T-helper 2 cell treated with Interferon-gamma antibody and Interleukin-4, amounts not matched to agents 5 μg/mL and 100 μg/mL, for 36 hours (primary cell): ENCODE measurements at places on chromosomes 4 and X.

DNA sequence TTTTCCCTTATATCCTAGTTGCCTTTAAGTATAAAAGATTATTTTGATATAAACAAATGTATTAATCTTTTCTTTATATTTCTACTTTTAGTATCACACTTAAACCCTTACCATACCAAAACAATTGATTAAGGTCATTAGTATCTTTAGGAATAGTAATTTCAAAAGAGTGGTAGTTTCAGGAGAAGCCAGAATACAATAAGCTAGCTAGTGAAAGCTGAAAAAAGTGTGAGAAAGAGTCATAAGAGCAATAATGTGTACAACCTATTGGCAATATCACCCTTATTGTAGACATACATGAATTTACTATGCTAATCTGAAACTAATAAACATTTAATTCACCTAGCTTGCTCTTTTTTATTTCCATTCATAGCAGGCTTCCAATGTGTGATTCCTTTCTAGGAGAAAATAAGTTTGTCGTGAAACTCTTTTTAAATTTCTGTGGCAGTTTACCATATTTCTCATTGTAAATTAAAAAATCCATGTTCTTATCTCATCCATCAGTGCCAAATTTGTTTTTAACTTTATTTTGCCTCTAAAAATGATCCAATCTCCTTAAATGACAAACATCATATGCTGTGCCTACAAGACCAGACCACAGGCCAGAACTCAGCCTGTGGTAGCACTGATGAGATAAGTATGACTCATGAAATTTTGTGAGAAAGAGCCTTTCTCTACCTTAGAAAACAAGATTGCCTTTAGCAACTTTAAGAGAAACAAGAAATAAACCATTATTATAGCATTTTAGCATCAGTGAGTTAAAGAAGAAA is 8.1 kb downstream of the NEK1 start:
- peaks cover 35% of the 10 kb centered on the region for H3K36me3 ChIP-seq
- DNase-seq = peak; percentile 40
- H3K4me1 ChIP-seq = peaks cover 46% of the 10 kb centered on the region
- H3K4me3 ChIP-seq = peak overlapping the region; percentile 59
- peak overlapping the region; percentile 78 for H3K27ac ChIP-seq
- no peaks in the 10 kb centered on the region for H3K27me3 ChIP-seq

DNA sequence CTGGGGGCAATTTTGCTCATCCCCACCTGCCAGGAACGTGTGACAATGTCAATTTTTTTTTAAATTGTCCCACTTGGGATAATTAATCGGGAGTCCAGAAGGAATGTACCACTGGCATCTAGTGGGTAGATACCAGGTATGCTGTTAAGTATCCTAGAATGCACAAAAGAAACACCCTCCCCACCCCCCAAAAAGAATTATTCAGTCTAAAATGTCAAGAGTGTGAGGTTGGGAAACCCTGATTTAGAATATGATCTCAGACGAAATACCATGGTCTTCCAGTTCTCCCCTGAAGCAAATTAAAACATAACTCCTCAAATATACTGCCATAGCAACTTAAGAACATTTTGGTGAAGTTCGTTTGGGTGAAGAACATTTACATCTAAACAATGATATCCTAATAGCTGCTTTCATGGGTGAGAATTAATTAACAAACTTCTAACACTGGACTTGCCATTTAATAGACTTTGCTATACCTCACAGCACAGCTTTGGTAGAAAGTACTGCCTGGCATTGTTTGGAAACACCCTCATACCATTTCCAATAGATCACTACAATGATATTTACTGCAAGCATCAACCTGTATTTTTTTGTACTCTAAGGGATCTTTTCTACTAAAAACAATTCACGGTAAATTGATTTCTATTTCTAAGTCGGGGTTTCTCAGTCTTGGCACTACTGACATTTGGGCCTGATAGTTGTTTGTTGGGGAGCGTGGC is 36.5 kb downstream of the SH3RF1 start:
- H3K27ac ChIP-seq = no peak overlapping the region
- no peaks in the 10 kb centered on the region for H3K4me1 ChIP-seq

DNA sequence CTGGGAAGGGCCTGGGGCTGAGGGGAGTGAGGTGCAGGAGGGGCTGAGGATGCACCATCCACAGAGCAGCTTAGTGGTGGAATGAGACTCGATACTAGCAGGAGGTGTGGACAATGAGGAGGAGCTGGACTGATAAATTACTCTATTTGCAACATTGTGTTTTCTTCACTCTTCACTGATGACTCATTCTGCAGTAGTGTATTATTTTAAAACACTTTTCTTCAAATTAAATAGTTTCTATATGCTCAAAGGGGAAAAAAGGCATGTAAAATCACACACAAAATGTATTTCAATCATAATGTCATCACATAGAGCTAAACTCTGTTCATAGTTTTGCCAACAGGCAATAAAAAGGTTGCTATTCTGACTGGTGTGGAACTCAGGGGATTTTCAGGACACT is 467.0 kb upstream of the CTSO start:
- no peaks in the 10 kb centered on the region for H3K27me3 ChIP-seq
- H3K27ac ChIP-seq = no peak overlapping the region
- no peak overlapping the region for H3K4me3 ChIP-seq
- H3K4me1 ChIP-seq = no peaks in the 10 kb centered on the region

DNA sequence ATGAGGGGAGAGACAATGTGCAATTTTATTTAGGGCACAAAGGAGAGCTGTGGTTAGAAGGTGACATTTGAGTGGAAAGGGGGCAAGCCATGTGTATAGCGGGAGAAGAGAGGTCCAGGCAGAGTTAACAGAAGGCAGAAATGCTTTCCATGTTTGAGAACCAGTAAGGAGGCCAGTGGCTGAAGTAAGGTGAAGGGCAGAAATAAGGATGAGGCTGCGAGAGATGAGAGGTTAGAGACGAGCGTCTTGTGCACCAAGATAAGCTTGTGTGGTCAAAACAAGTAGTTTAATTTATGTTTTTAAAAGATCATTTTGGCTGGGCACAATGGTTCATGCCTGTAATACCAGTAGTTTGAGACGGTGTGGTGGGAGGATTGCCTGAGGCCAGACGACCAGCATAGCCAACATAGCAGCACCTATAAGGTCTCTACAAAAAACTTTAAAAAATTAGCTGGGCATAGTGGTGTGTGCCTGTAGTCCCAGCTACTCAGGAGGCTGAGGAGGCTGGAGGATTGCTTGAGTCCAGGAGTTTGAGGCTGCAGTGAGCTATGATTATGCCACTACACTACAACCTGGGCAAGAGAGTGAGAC is 8.5 kb downstream of the HTT start:
- H3K4me1 ChIP-seq = peaks cover 33% of the 10 kb centered on the region
- no peaks in the 10 kb centered on the region for H3K27me3 ChIP-seq
- H3K36me3 ChIP-seq = peaks cover 18% of the 10 kb centered on the region
- H3K4me3 ChIP-seq = no peak overlapping the region
- no peak for DNase-seq
- H3K27ac ChIP-seq = no peak overlapping the region

DNA sequence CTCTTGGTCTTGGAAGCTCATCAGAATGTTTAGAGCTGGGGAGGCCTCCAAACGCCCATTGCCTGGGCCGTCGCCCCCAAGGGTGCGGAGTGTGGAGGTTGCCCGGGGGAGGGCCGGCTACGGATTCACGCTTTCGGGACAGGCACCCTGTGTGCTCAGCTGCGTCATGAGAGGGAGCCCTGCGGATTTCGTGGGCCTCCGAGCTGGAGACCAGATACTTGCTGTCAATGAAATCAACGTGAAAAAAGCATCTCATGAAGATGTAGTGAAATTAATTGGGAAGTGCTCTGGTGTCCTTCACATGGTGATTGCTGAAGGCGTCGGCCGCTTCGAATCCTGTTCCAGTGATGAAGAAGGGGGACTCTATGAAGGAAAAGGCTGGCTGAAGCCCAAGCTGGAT is 23.3 kb downstream of the RGS12 start:
- DNase-seq = no peak
- no peaks in the 10 kb centered on the region for H3K27me3 ChIP-seq
- no peak overlapping the region for H3K4me3 ChIP-seq
- H3K27ac ChIP-seq = no peak overlapping the region
- H3K4me1 ChIP-seq = no peaks in the 10 kb centered on the region
- H3K36me3 ChIP-seq = no peaks in the 10 kb centered on the region

- DNase-seq = peak; percentile 41
- no peaks in the 10 kb centered on the region for H3K27me3 ChIP-seq
- H3K36me3 ChIP-seq = no peaks in the 10 kb centered on the region
- no peak overlapping the region for H3K27ac ChIP-seq
- H3K4me1 ChIP-seq = peaks cover 6% of the 10 kb centered on the region
- H3K4me3 ChIP-seq = no peak overlapping the region
These were observed 24.4 kb upstream of the PDE6B start for GRCh38 chr4:600850-601515.

- no peak overlapping the region for H3K4me3 ChIP-seq
- H3K27ac ChIP-seq = no peak overlapping the region
- no peaks in the 10 kb centered on the region for H3K36me3 ChIP-seq
- no peaks in the 10 kb centered on the region for H3K27me3 ChIP-seq
- no peak for DNase-seq
These were observed 160.7 kb upstream of the LDB2 start for GRCh38 chr4:17058916-17059741.

DNA sequence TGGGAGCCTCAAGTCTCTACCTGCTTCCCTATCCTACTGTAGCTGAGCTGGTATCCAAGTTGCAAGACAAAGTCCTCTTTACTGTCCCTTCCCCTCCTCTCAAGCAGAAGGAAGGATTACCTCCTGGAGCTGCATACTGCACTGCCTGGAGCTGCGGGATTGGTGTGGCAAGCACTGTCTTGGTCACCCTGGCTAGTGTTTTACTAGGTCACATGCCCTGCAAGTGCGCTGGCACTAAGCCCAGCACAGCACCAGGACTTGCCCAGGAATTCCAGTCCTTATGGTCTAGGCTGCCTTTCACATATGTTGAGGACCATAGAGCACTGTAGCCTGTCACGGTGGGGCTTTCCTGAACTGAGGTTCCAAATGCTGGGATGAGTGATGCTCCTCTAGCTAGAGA is 227.3 kb upstream of the ZC4H2 start:
- no peak overlapping the region for H3K4me3 ChIP-seq
- no peaks in the 10 kb centered on the region for H3K4me1 ChIP-seq
- no peak overlapping the region for H3K27ac ChIP-seq
- no peaks in the 10 kb centered on the region for H3K36me3 ChIP-seq

GRCh38 chrX:57289089-57289488 is 2.6 kb downstream of the FAAH2 start:
- no peak overlapping the region for H3K27ac ChIP-seq
- no peak for DNase-seq
- peaks cover 26% of the 10 kb centered on the region for H3K4me1 ChIP-seq
- peak overlapping the region; percentile 60 for H3K4me3 ChIP-seq
- H3K27me3 ChIP-seq = no peaks in the 10 kb centered on the region

GRCh38 chr4:95546866-95547714 is 1.7 kb downstream of the UNC5C start:
- no peaks in the 10 kb centered on the region for H3K36me3 ChIP-seq
- H3K4me3 ChIP-seq = peak overlapping the region; percentile 92
- no peak overlapping the region for H3K27ac ChIP-seq
- H3K4me1 ChIP-seq = peaks cover 20% of the 10 kb centered on the region
- DNase-seq = no peak
- H3K27me3 ChIP-seq = peaks cover 60% of the 10 kb centered on the region

DNA sequence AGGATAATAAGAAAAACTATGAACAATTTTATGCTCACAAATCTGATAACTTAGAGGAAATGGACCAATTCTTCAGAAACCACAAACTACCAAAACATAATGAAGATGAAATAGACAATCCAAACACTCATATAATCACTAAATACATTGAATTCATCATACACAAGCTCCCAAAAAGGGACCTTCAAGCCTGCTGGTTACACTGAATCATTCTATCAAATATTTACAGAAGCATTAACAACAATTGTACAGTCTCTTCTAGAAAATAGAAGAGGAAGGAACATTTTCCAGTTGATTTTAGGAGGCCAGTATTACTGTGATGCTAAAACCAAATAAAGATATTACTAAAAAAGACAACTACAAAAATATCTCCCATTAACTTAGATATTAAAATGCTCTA is 88.3 kb downstream of the IL15 start:
- no peaks in the 10 kb centered on the region for H3K27me3 ChIP-seq
- DNase-seq = no peak
- no peaks in the 10 kb centered on the region for H3K4me1 ChIP-seq
- no peak overlapping the region for H3K4me3 ChIP-seq
- no peaks in the 10 kb centered on the region for H3K36me3 ChIP-seq
- H3K27ac ChIP-seq = no peak overlapping the region

DNA sequence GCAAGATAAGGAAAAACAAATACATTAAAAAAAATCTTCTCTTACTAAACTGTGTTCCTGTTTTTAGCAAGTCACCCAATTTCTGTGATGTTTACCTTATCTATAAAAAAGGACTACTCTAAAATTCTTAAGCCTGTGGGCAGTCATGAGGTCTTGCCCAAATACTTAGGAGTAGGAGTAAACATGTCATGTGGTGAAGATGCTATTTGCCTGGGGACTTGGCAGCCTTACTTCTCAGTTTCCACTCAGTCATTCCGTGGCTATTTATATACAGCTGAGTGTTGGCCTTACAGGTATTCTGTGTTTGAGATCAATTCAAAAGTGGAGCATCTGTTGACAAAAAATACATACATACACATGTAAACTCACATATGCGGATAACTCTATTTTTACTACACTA is 89.9 kb upstream of the TLR2 start:
- H3K4me1 ChIP-seq = peaks cover 6% of the 10 kb centered on the region
- no peak overlapping the region for H3K4me3 ChIP-seq
- no peak overlapping the region for H3K27ac ChIP-seq
- no peak for DNase-seq

DNA sequence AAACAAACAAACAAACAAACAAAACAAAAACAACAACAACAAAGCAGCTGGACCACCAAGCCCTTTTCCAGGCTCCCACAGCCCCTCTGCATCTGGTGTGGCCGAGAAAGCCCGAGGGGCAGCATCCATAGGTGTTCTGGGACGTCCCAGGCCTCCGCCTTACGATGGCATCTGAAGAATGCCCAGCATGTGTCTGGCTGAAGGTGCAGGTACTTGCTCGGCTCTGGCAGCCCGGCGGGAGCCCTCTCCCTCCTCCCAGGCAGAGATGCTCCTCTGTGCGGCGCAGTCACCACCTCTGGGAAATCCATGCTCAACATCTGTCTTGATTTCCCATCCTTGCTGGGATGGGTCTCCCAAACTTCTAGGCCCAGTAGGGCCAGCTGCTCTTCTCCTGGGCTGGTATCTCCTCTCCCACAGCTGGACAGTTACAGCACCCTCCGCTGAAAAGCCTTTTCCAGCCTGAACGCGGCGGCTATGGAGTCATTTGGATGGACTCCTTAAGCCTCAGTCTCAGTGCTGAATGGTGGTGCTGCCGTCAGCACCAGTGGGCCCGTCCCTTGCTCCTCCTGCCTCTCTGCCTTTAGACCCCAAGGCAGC is 4.3 kb downstream of the PSAPL1 start:
- H3K36me3 ChIP-seq = no peaks in the 10 kb centered on the region
- no peaks in the 10 kb centered on the region for H3K27me3 ChIP-seq
- no peak for DNase-seq
- H3K4me3 ChIP-seq = no peak overlapping the region
- H3K4me1 ChIP-seq = no peaks in the 10 kb centered on the region

- DNase-seq = no peak
- peak overlapping the region; percentile 26 for H3K27ac ChIP-seq
- no peaks in the 10 kb centered on the region for H3K4me1 ChIP-seq
These were observed 1.3 kb downstream of the ERAS start for GRCh38 chrX:48827654-48827968.
